ENCODE measurements at places on chromosomes 6 and 20.

GRCh38 chr6:157723376-157723775 is 99.7 kb upstream of the SNX9 start:
- H3K36me3 ChIP-seq, result peaks cover 13% of the 10 kb centered on the region
- no peak overlapping the region for H3K4me3 ChIP-seq
- no peak for DNase-seq
- peaks cover 11% of the 10 kb centered on the region for H3K27me3 ChIP-seq
- no peak overlapping the region for H3K27ac ChIP-seq

DNA sequence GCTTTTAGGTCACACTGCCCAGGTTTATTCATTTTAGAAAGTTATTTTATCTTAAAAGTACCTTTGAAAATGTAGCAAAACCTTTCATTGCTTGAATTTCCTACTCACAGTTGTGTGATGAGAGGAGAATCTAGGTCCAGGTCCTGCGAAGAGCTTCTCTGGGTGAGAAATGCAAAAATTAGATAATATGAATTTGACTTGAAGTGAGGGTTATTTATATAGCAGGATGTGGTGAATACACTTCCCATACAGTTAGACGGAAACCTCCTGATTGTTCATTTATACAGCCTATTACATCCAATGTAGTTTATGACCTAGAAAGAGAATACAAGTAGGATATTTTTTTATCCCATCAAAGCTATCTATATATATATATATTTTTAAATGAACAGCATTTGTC is 30.5 kb downstream of the CDKAL1 start:
- no peak overlapping the region for H3K4me3 ChIP-seq
- H3K27ac ChIP-seq, result no peak overlapping the region
- no peak for DNase-seq
- H3K27me3 ChIP-seq, result no peaks in the 10 kb centered on the region
- H3K36me3 ChIP-seq, result peaks cover 7% of the 10 kb centered on the region

DNA sequence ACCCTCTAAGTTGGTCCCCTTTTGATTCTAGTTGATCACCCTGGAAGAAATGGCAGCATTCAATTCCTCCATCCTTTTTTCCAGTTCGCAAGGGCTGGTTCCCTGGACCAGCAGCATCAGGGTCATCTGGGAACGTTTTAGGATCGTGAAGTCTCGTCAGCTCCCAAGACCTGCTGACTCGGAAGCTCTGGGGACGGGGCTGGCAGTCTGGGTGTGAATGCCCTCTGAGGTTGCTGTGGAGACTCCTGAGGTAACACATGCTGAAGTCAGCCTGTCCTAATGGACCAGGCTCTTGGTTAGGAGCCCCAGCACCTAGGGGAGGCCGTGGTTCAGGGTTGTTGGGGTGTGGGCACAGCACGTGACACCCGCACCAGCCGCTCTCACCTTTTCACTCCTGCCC is 164.1 kb downstream of the SYNDIG1 start:
- no peaks in the 10 kb centered on the region for H3K4me1 ChIP-seq
- H3K36me3 ChIP-seq, result no peaks in the 10 kb centered on the region
- H3K27me3 ChIP-seq, result peaks cover 8% of the 10 kb centered on the region

DNA sequence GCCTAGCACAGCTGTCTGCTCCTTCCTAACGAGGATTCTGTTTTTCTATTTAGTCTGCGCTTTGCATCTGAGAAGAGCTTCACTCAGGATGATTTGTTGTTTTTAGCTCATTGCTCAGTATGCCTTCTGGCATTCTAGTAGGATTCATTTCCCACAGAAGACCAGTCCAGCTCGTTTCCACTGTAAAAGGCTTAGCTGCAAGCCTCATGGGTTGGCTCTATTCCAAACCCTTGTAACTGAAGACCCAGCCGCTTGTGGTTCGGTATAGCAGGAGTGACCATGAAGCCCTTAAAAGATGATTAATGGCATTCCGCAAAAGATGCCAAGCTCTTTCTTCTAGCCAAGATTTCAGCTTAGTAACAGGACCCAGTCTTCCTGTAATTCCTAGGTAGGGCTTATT is 7.2 kb downstream of the ADGRF1 start:
- H3K4me1 ChIP-seq, result no peaks in the 10 kb centered on the region

- DNase-seq, result no peak
- H3K36me3 ChIP-seq, result no peaks in the 10 kb centered on the region
- no peaks in the 10 kb centered on the region for H3K27me3 ChIP-seq
- H3K27ac ChIP-seq, result no peak overlapping the region
Measured at GRCh38 chr20:5688431-5688972, 61.7 kb upstream of the SHLD1 start.

- H3K27ac ChIP-seq, result no peak overlapping the region
- DNase-seq, result no peak
- H3K36me3 ChIP-seq, result no peaks in the 10 kb centered on the region
- H3K27me3 ChIP-seq, result peaks cover 16% of the 10 kb centered on the region
- peaks cover 4% of the 10 kb centered on the region for H3K4me1 ChIP-seq
- no peak overlapping the region for H3K4me3 ChIP-seq
Measured at GRCh38 chr6:71011871-71012371, 55.1 kb upstream of the B3GAT2 start.

DNA sequence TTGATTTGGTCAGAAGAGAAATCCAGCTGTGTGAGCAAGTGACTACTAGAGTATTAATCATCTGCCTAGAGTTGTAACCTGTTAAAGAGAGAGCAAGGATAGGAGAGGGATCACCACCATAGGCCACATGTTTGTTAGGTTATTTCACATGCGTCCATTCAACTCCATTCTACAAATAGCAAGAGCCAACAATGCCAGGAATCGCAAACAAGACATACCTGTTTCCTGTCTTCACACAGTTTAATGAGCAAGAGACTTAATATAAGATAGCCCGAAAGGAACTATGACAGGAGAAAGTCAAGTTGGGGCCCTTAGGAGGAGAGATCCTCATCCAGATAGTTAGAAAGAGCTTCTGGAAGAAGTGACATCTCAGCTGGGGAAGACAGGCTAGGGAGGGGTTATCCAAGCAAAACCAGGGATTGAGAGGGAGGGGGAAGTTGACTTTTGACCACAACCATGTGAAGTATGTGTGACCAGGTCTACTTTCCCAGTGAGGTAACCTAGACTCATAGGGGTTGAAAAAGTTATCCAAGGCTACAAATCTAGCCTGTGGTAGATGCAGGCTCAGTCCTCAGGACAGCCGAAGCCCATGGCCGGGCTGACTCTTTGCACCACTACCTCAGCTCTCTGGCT is 147.4 kb downstream of the ALDH8A1 start:
- H3K36me3 ChIP-seq, result no peaks in the 10 kb centered on the region
- H3K27ac ChIP-seq, result no peak overlapping the region
- peaks cover 7% of the 10 kb centered on the region for H3K27me3 ChIP-seq
- DNase-seq, result no peak

DNA sequence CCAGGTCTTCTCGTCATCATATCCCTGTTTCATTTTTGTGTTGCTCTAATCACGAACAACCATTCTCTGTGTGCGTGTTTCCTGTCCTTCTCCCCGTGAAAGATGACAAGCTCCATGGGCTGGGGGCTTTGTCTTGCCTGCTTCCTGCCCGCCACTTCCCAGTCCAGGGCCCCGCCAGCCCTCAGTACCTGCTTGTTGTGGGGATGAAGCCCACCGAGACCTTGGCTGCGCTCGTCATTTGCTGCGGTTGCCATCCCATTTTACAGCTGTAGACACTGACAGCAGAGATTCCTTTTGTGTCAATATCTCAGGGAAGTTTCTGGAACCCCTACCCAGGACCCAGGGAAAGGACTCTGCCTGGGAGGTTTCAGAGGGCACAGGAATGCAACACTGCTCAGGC is 40.3 kb upstream of the STX16 start:
- no peak overlapping the region for H3K4me3 ChIP-seq
- peaks cover 5% of the 10 kb centered on the region for H3K4me1 ChIP-seq
- peaks cover 25% of the 10 kb centered on the region for H3K27me3 ChIP-seq
- no peak overlapping the region for H3K27ac ChIP-seq
- DNase-seq, result no peak

DNA sequence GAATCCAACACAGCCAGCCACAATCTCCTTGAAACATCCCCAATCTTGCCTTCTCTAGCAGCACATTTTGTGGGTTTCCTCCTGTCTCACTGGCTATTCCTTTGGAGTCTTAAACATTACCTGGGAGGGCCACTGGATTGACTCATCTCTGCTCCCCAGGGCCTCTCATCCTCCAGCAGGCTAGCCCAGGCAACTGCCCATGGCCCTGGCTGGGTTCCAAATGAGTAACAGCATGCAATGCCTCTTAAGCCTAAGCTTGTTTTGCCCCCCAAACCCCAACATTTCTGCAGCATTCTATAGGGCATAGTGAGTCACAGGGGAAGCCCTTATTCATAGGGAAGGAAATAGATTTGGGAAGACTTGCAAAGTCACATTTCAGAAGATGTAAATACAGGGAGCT is 204.9 kb downstream of the FOXA2 start:
- no peak overlapping the region for H3K27ac ChIP-seq
- no peak for DNase-seq
- no peaks in the 10 kb centered on the region for H3K36me3 ChIP-seq
- no peak overlapping the region for H3K4me3 ChIP-seq
- H3K27me3 ChIP-seq, result no peaks in the 10 kb centered on the region

DNA sequence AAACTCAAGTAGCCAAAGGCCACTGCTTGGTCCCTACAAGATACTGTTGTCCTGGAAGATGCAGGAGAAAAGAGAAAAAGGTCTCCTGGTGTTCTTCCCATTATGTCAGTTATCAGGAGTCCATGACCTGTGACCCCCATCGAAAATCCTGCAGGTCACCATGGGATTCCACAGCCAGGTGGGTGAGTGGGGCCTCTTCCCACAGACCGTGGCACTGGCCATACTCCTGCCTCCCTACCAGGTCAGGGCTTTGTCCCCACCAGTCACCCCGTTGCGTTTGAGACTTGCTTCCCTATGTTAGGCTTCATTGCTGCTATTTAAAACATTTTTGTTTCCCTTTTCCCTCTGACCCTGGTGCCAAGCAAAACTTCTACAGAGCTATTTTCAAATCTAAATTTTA is 60.6 kb downstream of the GNAS start:
- no peak for DNase-seq
- H3K36me3 ChIP-seq, result peaks cover 48% of the 10 kb centered on the region

GRCh38 chr20:11270566-11270965 is 596.8 kb upstream of the JAG1 start:
- no peak overlapping the region for H3K27ac ChIP-seq
- no peak for DNase-seq
- no peaks in the 10 kb centered on the region for H3K4me1 ChIP-seq
- H3K27me3 ChIP-seq, result no peaks in the 10 kb centered on the region
- no peaks in the 10 kb centered on the region for H3K36me3 ChIP-seq

DNA sequence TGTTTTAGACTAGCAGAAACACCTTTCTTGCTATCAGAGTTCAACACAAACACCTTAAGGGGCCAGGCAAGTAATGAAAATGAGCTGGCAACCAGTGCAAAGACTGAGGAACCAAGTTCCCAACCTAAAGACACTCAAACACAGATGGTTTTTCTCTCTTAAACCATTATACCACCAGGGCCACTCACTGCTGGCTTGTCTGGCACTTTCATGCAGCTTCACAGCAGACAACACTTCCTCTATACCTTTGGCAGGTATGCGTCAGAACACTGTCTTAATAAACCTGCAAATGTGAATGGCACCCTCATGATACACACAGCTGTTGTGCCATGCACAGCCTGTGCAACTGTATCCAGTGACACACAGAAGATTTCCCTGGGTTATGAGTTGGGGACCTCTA is 41.6 kb downstream of the NFATC2 start:
- peaks cover 35% of the 10 kb centered on the region for H3K36me3 ChIP-seq
- peaks cover 87% of the 10 kb centered on the region for H3K4me1 ChIP-seq

DNA sequence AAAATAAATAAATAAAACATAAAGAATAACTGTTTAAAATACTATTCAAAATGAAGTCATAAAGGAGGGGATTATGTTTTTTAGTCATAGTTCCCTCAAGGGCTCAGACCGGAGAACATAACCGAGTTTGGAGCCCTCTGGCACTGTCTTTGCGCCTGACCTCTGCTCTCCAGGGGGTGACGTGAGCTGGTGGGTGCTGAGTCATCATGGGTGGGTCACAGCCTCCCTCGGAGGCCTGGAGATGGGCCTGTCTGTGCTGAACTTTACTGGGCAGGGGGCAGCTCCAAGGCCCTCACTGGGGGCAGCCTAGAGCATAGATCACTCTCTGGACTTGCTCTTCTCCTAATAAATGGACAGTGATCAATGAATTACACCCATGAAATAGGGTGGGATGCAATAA is 3.1 kb upstream of the MAVS start:
- no peak overlapping the region for H3K27ac ChIP-seq
- H3K36me3 ChIP-seq, result peaks cover 6% of the 10 kb centered on the region
- no peak overlapping the region for H3K4me3 ChIP-seq
- peaks cover 25% of the 10 kb centered on the region for H3K4me1 ChIP-seq
- DNase-seq, result no peak
- no peaks in the 10 kb centered on the region for H3K27me3 ChIP-seq

GRCh38 chr20:14711652-14712051 is 374.2 kb upstream of the FLRT3 start:
- no peak overlapping the region for H3K27ac ChIP-seq
- no peaks in the 10 kb centered on the region for H3K36me3 ChIP-seq
- no peak for DNase-seq
- H3K4me3 ChIP-seq, result no peak overlapping the region
- peaks cover 4% of the 10 kb centered on the region for H3K4me1 ChIP-seq
- no peaks in the 10 kb centered on the region for H3K27me3 ChIP-seq

DNA sequence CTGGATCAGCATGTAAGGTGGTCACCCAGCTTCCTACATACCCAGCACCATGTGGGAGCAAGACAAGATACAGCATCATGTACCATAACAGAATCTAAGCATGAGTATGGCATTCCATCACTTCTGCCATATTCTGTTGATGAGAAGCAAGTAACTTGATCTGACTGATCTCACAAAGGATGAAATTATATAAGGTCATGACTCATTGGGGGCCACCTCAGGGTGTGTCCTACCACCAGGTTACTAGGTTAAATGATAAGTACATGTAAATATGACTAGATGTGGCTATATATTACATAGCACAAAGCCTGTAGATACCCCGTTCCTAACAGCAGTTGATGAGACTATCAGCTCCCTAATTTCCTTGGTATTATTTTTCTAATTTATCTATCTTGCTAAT is 213.1 kb downstream of the DOK5 start:
- H3K4me3 ChIP-seq, result no peak overlapping the region
- H3K27me3 ChIP-seq, result peaks cover 15% of the 10 kb centered on the region
- H3K27ac ChIP-seq, result no peak overlapping the region
- no peaks in the 10 kb centered on the region for H3K36me3 ChIP-seq

DNA sequence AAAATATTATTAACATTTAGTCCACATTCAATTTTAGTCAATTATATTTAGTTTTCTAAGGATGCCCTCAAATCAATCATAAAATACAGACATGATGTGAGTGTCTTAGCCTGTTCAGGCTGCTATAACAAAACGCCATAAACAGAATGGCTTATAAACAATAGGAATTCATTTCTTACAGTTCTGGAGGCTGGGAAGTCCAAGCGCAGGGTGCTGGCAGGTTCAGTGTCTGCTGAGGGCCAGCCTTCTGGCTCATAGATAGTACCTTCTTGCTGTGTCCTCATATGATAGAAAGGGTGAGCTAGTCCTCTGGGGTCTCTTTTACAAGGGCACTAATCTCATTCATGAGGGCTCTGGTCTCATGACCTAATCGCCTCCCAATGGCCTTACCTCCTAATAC is 10.0 kb upstream of the CDC5L start:
- H3K36me3 ChIP-seq, result no peaks in the 10 kb centered on the region
- H3K4me1 ChIP-seq, result no peaks in the 10 kb centered on the region
- H3K27me3 ChIP-seq, result peaks cover 25% of the 10 kb centered on the region
- no peak for DNase-seq
